ENCODE measurements at places on chromosomes 13 and 19. TPM values are rescaled to one million over a fixed set of nuclear protein-coding genes. Genes with fewer than 3 reads are reported as not detected.

The FAM216B gene
- not detected for total RNA-seq

GRCh38 chr13:42022336-42022735 is 26.1 kb upstream of the DGKH start:
- DNase-seq: no peak

DNA sequence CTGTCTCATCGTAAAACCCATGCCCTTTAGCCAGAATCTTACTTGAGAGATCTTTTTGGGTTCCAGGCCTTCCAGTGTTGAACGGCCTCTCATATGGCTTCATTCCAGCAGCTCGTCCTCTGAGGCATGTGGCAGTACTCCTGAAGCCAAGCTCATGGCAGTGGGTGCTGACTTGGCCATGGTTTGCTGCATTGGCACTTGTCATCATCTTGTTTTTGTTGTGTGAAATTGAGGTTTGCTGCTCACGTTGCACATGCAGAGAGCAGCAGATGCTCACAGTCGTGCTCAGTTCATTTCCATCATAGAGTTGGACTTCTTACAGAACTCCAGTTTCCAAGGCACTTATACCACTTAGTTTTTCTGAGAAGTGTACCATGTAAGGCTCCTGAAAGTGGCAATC is 14.9 kb downstream of the TEX29 start:
- DNase-seq: no peak

DNA sequence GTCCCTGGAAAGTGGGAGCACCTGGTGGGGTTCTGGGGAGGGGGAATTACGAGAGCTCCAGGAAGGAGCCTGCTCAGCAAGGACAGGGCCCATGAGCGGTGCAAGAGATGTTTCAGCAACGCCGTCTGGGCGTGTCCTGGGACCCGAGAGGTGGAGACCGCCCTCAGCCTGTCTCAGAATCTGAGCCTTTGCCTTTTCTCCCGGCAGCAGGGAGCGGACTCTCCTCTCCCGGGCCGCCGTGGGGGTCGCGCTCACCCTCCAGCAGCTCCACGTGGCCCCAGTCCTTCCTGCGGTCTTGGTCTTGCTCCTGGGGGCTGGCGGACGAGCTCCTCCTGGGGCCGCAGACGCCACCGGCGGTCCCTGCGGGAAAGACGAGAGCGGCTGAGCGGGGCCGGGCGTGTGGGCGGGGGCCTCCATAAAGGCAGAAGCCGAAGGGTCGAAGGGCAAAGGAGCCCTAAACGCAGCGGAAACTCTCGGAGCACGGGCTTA is 714 bp downstream of the POLRMT start:
- DNase-seq: no peak

DNA sequence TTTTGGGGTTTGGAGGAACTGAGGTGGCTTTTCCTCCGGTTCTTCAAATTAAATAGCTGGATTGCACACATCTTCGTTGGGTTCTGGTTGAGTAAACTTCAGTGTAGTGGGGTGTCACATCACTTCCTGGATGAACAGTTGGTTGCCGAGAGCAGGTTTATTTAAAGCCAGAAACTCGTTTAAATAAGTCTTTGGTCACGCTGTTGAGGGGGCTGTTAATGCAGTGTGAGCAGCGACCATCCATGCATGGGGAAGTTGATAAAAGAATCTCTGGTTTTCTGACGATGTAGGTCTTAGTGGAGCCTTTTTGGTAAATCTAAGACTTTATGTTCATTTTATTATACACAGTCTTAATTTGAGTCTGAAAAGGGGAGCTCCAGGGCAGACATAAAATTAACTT is 351.2 kb upstream of the ARGLU1 start:
- DNase-seq: no peak

GRCh38 chr13:79084802-79085424 is 321.1 kb downstream of the RBM26 start:
- DNase-seq: no peak

DNA sequence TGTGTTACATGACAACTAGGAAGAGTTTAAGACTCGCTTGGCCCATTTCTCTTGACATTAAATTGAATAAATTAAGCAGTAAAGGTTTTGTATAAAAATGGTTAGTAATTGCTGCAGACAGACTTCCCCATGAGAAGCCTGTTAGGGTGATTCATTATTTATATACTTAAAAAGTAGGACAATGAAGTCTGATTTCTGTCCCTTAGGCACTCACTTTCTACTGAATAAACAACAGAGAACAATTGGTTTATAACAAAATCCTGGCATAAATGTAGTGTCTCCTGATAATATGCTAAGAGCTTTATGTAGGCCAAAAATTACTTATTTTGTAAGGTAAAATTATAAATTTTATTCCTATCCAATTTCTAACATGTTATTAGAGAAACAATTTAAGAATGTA is 2138.5 kb upstream of the PCDH20 start:
- no peak for DNase-seq

All from aorta (tissue), 5 donors.